Activated T-cell treated with anti-CD3 and anti-CD28 coated beads for 4 hours (primary cell): ENCODE measurements at places on chromosomes 1 and 21.

DNA sequence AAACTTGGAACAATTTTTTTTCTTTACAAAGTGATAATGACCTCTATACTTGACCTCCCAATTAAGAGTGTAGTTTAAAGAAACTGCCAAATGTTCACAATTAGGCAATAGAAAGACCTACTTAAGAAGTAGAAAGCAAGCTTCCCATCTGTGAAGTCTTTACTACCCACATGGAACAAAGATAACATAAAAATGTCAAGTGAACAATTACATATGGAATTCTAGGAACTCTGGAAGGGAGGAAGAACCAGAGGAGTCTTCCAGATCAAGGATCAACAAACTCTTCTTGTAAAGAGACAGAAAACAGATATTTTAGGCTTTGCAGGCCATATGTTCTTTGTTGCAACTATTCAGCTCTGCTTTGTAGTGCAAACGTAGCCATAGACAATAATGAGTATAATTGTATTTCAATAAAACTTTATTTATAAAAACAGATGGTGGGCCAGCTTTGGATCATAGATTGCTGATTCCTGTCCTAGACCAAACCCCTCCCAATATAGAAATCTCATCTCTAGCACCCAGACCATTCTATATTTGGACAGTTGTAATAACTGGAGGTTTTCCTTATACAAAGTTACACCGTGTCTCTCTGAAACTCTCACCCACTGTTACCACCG lies 68.4 kb upstream of the MAGI3 start:
- no peak for DNase-seq

- peak; percentile 7 for DNase-seq
Measured at GRCh38 chr1:180981596-180982387, 40.9 kb downstream of the STX6 start.

- DNase-seq, result no peak
Measured at GRCh38 chr21:34974162-34974981, 74.7 kb downstream of the RUNX1 start.

DNA sequence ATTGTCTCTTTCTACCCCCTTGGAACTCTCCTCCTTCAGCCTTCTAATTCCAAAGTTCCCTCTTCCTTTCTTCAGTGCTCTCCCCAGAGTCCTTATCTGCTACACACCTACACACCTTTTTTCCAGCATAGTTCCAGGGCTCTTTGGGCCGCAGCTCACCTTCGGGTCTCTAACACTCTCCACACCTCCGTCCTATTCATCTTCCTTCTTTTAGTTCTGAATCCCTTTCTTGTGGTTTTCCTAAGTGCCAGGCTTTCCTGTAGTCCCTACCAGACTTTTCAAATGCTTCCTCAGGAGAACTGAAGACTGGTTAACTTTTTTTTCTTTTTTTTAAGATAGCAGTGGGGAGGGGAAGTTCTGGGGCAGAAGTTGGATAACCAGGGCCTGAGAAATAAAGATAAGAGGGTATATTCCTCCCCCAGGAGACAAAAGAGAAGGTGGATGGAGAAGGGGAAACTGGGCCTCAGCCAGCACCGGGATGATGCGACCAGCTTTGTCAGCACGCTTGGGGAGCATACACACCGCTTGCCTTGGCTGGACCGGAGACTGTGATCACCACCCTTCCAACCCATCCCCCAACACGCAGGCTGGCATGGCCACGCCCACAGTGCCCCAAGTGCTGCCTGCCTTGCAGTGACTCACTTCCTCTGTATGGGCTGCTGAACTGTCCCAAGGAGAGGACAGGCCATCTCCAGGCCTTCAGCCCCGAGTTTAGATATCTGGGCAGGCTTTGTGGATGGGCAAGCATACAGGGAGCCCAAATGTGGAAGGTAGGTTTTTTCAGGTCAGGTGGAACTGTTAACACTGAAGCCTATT lies 2.5 kb upstream of the CERS2 start:
- DNase-seq, result peak; percentile 63

- DNase-seq, result no peak
Measured at GRCh38 chr1:3103967-3104677, 35.1 kb downstream of the PRDM16 start.

DNA sequence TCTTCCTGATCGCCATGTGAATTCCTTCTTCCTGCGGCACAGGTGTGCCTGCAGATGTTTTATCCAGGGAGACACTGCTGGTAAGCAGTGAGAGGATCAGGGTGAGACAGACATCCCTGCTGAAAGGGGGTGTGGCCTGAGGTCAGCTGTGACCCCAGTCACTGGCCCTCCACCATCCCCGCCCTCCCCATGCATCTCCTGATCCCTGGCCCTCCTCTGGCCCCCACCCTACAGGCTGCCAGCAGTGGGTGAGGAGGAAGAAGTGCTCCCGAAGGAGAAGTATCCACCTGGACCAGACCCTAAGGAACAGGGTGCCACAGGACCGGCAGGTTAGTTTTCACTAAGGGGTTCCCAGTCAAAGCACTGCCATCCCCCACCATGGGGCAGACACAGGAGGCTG lies 85.3 kb downstream of the GLIS1 start:
- no peak for DNase-seq

DNA sequence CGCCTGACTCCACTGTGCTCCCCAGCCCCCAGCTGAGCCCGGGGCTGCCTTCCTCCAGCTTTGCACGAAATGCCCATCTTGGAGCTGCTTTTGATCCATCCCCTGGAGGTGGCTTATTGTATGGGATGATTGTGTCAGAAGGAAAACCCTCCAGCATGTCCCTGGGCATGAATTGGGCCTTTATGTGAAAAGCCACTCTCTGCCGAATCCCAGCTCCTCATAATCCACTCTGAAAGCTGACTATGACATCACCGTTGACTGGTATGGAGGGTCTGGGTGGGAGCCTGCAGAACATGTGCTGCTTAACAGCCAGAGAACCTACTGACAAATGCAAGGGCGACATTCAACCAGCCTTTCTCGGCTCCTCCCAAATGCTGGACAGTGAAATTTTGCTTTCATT lies 74.6 kb downstream of the NENF start:
- DNase-seq, result no peak

DNA sequence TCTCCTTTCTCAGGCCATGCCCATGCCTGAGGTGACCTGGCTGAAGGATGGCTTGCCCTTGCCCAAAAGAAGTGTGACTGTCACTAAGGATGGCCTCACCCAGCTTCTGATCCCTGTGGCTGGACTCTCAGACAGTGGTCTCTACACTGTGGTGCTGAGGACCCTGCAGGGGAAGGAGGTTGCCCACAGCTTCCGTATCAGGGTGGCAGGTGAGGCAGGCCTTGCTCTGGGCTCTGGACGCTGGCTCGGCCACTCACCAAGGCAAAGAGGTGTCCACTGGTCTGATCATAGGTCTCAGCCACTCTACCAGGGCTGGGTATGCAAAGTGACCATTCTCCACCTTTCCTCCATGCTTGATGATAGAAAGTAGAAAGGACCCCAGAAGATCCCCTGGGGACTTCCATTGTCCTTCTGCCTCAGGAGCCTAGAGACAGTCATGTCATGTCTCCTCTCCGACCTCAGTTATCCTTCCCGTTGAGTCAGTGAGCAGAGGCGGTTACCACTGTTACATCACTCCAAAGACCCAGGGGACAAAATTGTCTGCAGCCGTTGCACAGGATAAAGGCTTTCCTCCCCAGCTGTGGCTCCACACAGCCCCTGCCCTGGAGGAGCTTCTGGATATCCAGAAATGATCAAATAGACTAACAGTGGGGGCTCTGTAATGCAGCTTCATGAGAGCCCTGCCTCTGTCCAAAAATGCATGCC lies 34.2 kb downstream of the IGFN1 start:
- no peak for DNase-seq

- no peak for DNase-seq
Measured at GRCh38 chr1:17011092-17011438, 663 bp downstream of the ATP13A2 start.

- DNase-seq, result no peak
Measured at GRCh38 chr1:201332616-201333335, 44.7 kb downstream of the TNNT2 start.

GRCh38 chr1:19647643-19648042 lies 3.5 kb downstream of the NBL1 start:
- DNase-seq, result no peak

- DNase-seq, result no peak
Measured at GRCh38 chr1:207981976-207982375, 71.1 kb upstream of the CD34 start.

- no peak for DNase-seq
Measured at GRCh38 chr1:6985549-6986276, 200.5 kb downstream of the CAMTA1 start.

DNA sequence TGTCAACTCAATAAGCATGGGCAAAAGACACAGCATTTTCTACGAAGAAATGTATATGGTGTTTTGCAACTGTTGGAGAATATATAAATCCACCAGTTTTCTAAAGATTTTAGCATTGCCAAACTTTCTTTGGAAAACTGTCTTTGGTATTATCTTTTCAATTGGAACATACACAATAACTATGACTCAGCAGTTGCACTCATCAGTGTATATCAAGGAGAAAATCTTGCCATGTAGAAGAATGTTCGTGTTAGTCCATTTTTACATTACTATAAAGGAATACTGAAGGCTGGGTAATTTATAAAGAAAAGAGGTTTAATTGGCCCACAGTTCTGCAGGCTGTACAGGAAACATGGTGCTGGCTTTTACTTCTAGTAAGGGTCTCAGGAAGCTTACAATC lies 41.1 kb downstream of the PRKAA2 start:
- no peak for DNase-seq

DNA sequence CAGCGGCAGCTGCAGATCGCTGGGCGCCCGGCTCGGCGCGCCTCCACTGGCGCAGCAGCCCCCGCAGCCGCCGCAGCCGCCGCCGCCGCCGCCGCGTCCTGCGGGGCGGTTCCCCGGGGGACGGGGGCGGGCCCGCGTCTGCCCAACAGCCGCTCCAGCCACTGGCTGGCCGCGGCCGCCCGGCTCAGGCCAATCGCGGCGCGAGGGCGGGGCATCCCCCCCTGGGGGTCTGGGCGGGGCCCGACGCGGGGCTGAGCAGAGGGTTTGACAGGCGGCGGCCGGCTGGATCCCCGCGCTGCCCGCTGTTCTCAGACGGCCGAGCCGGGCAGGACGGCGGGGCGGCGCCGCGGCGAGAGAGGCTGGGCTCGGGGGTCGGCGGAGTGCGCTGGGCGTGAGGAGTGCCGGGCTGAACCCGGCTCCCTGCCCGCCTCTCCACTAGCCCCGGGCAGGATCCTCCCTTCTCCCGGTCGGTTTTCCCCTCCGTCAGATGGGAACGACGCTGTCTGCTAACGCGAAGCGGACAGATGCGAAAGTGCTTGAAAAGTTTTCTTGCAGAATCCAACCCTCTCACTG lies at the start of gene GLIS1:
TSS of gene GLIS1 (minus strand) at position 56 of the 573 bp plus-strand sequence. CDS start 1,100 bp downstream, outside the sequence.
- DNase-seq, result peak; percentile 3

DNA sequence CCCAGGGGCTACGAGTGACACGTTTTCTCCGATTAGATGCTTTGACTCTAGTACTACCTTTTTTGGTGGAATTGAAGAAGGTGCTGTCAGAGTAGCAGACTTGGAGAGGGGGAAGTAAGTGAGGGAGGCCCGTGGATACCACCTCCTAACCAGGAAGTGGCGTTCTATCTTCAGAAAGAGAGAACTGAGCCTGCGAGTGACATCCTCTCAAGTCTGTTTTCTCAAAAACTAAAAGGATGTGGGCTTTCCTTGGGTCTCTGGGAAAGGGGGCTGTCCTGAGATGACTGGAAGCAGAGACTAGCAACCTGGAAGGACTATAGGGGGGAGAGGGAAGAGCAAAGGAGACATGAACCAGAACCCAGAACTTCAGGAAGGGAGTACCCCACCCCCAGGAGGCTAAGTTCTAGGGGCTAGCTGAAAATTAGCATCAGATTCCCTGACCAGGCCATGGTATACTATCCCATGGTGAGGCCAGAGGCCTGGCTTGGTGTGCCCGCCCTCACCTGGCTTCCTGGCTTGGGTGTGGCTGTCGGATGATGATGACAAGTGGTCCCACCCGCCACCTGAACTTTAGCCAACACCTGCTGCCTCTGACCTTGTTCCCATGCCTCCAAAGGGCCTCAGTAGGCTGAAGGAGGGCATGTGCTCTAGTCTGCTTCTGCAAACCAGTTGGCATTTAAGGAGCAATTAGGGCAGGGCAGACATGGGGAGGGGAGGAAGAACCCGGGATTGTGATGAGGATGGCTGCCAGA lies 49.1 kb downstream of the ATP2B4 start:
- DNase-seq, result no peak

DNA sequence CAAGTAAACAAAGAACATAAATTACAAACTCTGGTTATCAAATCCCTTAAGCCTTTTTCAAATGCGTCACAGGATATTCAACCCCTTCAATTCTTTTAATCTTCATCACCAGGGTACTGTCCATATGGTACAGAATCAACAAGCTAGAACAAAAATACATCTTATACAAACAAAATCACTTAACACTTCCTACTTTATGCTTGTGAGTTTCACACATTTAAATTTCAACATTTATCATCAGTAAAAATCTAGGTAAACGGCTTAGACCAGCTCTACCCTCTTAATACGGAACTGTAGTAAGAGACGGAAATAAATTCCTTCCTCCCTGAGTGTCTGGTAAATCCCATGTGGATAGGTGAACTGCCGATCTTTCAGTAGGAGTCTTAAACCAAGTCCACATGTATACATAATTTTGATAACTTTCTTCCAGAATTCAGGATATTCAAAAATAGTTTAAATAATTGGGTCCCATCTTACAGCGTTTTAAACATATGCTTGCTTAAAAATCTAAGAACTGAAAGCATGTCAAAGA lies 1.0 kb downstream of the CCDC181 start:
- no peak for DNase-seq

DNA sequence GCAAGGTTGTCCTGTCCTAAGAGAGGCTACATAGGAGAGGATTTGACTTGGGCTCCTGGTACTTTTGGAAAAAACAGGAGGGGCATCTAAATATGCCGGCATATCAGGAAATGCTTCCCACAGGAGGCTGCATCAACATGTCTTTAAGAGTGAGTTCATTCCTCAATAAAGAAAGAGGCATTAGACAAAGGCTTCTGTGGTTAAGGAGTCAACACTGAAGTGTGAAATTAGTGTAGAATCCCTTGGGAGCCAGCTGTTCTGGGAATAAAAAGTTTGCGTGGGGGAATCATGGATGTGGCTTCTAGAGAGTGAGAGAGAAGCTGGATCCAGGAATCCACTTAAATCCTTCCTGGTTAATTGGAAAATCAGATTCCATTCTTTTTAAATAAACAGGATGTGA lies 69.5 kb downstream of the DNM3 start:
- DNase-seq, result no peak

- DNase-seq, result no peak
Measured at GRCh38 chr1:225427235-225428067, at the start of gene LBR. LBR (minus strand) TSS chr1:225428038; CDS start chr1:225424075, 3,963 bp downstream.

DNA sequence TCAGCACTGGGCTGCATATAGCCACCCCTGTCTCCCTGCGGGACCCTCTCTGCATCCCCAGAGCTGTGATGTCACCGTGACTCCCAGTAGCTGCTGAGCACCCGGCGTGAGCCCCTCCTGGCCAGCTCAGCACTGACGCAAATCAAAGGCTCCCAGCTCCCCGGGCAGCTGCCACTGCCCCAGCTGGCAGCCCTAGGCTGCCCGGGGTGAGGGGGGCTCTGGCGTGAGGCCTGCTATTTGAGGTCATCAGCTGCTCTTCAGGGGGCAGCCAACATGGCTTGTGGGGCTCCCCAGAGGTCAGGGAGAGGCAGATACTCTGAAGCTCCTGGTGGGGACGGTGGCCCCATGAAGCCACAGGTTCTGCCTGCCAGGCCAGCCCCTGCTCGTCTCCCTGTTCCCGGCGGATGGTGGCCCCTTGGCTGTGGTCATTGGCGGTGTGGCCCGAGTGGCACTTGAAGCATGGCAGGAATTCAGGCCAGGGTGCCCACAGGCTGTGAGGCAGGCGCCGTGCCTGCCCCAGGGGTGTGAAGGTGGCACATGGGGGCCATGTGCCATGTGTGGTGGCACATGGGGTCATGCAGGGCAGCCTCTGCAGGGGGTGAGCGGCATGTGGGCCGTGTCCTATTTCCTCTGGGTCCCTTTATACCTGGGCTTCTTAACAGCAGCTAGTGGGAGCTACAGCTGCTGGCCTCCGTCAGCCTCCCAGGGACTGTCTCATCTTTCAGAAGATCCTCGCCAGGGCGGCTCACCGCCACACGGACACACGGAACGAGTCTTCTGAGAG lies 85.4 kb downstream of the SIK1 start:
- DNase-seq, result no peak
